MCF 10A (cell line): ENCODE measurements at places on chromosomes 7 and 10. TPM values are rescaled to one million over a fixed set of nuclear protein-coding genes. Genes with fewer than 3 reads are reported as not detected.

The KEL gene
- total RNA-seq: not detected in 2 replicates

DNA sequence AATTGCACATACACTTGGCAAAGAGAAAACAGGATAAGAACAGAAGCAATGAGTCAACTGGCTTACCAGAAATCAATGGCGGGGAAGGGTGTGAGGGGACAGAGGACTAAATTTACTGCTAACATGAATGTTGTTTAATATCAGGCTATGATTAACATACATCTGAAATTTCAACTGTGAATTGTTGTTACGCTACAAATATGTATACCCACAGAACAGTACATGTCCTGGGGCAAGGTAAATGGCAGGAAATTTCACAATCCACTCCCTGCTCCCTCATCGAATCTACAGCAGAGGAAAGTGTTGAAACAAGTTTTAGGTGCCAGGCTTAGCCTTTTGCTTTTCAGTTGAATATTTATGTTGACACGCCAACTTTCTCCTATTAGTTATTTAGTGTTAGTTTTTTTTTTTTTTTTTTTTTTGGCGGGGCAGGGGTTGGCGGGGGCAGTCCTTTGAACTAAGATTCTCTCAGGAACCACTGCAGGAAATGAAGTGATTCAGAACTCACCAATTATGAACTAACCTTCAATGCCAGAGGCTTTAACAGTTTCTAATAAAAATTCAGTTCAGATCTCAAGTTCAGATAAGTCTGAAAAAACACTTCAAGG, 99.0 kb downstream of the UBE2H start:
- H3K27ac ChIP-seq: peak overlapping the region; percentile 92
- H3K36me3 ChIP-seq: peaks cover 24% of the 10 kb centered on the region
- peaks cover 52% of the 10 kb centered on the region for H3K4me1 ChIP-seq

DNA sequence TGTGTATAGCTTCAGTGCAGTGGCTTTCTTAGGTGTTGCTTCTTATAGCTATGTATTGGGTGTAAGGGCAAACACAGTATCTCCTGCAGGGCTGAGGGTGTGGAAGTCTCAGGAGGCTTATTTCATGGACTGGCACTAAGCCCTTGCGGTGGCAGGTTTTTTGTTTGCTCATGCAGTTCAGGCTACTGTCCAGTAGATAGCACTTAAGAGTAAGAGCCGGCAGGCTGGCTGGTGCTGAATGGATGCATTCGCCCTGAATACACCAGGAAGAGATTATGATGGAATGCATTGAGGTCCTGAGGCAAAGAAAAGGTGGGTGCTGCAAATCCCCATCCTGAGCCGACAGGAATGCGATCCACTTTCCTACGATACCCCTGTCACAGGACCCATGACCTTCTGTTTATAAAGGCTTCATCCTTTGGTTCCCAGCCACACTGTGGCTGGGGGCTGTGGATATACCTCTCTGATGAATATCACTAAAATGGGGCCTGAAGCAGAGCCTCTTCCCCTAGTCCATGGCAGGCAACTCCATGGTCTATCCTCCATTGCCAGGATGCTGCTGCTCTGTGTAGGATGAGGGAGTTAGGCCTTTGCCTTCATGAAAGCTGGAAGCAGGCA, 44.9 kb downstream of the ANXA8 start:
- H3K36me3 ChIP-seq: no peaks in the 10 kb centered on the region
- no peaks in the 10 kb centered on the region for H3K27me3 ChIP-seq
- H3K4me3 ChIP-seq: no peak overlapping the region
- peaks cover 7% of the 10 kb centered on the region for H3K4me1 ChIP-seq

The LFNG gene
- 1.7 and 2.4 TPM in 2 replicates for total RNA-seq

- DNase-seq: no peak
- no peaks in the 10 kb centered on the region for H3K27me3 ChIP-seq
- H3K4me1 ChIP-seq: no peaks in the 10 kb centered on the region
- no peak overlapping the region for H3K27ac ChIP-seq
- no peak overlapping the region for H3K4me3 ChIP-seq
Observed at GRCh38 chr7:68122801-68123200, 1126.2 kb downstream of the TYW1 start.
